ENCODE measurements at places on chromosomes 1 and 21.
A peak's percentile ranks its signal among the peaks of the same experiment; 100 is the strongest.

DNA sequence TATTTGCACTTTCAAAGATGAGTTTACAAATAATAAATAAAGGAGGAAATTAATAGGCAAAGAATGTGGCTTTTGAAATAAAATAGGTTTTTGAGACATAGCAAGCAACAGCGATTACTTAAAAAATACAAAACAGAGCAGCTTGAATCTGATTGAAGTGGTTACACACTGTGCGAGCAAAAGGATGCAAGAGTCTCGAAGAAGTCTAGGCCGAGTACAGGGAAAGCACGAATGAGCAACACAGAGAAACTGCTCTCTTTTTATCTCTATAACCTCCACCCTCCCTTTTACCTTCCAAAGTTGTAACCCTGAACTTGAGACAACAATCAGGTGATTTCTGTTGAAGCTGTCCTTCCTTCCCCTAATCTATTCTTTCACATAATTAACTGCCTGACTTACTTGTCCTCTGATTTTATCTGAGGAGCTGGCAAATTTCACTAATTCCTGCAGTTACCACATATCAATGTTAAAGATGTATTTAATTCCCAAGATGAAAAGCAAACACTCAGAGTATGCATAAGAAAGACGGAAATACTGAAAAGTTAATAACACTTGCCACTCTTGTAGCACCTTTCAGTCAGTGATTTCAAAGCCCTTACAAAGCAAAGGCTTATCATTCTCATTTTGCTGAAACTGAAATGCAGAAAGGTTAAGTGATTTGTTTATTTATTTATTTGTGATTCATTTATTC is 1030.1 kb downstream of the ADGRL2 start:
- no peaks in the 10 kb centered on the region for H3K4me1 ChIP-seq
- H3K4me3 ChIP-seq, result no peak overlapping the region
- no peaks in the 10 kb centered on the region for H3K36me3 ChIP-seq
- DNase-seq, result no peak

GRCh38 chr1:22959545-22960360 is 12.9 kb downstream of the LACTBL1 start:
- H3K36me3 ChIP-seq, result no peaks in the 10 kb centered on the region
- no peak for DNase-seq
- H3K27me3 ChIP-seq, result no peaks in the 10 kb centered on the region
- H3K4me3 ChIP-seq, result no peak overlapping the region
- H3K4me1 ChIP-seq, result no peaks in the 10 kb centered on the region

DNA sequence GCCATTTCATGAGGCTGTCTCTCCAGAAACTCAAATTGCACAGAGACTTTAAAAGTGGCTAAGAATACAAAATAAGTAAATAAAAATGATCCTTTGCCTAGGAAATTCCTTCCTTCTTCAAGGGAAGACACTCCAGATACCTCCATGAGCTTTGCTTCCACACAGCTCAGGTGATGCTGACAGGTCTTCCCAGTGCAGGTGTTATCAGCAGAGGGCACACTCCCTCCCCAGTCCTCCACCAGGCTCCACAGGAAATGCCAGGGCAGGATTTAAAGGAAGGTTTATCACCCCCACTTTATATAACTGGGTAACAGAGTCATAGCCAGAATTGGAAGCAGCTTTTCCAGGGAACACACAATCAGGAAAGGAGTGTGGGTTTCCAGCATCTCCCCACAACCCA is 5.7 kb downstream of the HSD3B2 start:
- H3K4me3 ChIP-seq, result no peak overlapping the region
- no peak for DNase-seq
- no peaks in the 10 kb centered on the region for H3K27me3 ChIP-seq
- H3K36me3 ChIP-seq, result no peaks in the 10 kb centered on the region

DNA sequence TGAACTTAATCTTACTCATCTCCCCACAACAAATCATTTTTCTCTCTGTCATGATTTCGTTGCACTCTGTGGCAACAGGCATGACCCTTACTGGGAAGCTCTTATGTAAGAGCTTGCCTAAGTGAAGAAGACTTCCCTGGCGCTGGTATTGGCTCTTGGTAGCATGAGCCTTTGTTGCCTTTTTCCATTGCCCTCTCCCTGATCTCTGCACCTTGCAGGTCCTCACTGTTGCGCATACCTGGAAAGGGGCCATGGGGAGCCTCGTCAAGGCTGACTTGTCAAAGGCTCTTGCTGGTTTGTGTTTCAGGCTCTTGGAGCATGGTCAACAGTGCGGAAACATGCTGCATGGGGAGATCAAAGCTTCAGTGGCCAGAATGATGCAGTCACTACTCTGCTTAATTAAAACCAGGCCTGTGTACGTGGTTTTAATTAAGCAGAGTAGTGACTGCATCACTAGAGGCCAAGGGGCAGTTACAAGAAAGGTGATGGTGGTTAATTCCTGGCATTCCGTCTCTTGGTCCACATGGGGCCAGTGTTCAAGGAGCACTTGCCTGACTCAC is 141.3 kb downstream of the SPATA46 start:
- no peak overlapping the region for H3K4me3 ChIP-seq
- no peaks in the 10 kb centered on the region for H3K27me3 ChIP-seq
- no peak overlapping the region for H3K27ac ChIP-seq
- peaks cover 12% of the 10 kb centered on the region for H3K4me1 ChIP-seq
- H3K36me3 ChIP-seq, result no peaks in the 10 kb centered on the region

GRCh38 chr1:62962901-62963776 is 179.2 kb downstream of the ATG4C start:
- H3K4me1 ChIP-seq, result no peaks in the 10 kb centered on the region
- H3K27ac ChIP-seq, result no peak overlapping the region
- peak; percentile 61 for DNase-seq
- H3K27me3 ChIP-seq, result no peaks in the 10 kb centered on the region
